HT1080 (cell line): ENCODE measurements at places on chromosomes 6 and 20. TPM values are rescaled to one million over a fixed set of nuclear protein-coding genes. Genes with fewer than 3 reads are reported as not detected.
A peak's percentile ranks its signal among the peaks of the same experiment; 100 is the strongest.

GRCh38 chr6:45663251-45664221 lies 285.8 kb upstream of the SUPT3H start:
- no peak for DNase-seq

- no peak for DNase-seq
Observed at GRCh38 chr20:20362774-20363433, 5.0 kb upstream of the INSM1 start.

- DNase-seq, result no peak
Observed at GRCh38 chr20:53319200-53319599, 274.4 kb downstream of the ZNF217 start.

DNA sequence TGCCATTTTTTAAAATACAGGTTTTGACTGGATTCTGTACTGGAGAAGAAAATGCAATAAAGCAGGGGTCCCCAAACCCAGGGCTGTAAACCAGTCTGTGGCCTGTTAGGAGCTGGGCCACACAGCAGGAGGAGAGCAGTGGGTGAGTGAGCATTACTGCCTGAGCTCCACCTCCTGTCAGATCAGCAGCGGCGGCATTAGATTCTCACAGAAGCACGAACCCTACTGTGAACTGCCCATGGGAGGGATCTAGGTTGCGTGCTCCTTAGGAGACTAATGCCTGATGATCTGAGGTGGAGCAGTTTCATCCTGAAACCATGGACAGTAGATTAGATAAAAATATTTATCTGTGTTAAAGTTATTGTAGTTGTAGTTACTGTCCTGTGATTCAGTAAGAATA lies 21.1 kb upstream of the FBXO9 start:
- peak; percentile 53 for DNase-seq

GRCh38 chr6:44481056-44481455 lies 93.5 kb downstream of the CDC5L start:
- DNase-seq, result no peak

DNA sequence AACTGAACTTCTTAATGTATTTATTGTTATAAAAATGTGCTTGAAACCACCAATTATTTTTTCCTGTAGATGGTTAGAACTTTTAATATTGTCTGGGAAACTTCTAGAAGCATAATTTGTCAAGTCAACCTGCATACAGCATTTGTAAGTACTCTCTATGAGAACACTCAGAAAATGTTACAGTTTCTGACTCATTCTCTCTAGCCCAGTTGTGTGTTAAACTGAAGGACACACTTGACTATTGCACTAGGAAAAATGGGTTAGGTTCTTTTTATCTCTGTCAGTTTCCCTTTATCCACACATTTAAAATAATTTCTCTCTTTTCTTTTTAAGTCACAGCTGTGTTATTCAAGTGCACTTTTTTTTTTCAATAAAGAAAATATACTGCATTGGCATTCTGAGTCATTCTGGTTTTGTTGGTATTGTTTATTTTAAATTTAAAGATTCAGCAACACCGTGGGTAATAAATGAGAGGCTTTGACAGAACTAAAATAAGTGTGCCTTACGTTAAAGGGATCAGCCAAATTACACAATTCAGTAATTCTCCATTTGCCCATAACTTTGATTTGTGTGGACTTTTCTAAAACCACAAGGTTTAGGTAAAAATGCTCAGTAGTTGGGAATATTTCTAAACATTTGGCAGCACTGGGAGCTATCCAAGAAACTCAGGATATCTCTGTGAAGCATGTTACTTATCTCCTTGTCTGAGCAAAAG lies 50.7 kb downstream of the OPN5 start:
- DNase-seq, result peak; percentile 30

DNA sequence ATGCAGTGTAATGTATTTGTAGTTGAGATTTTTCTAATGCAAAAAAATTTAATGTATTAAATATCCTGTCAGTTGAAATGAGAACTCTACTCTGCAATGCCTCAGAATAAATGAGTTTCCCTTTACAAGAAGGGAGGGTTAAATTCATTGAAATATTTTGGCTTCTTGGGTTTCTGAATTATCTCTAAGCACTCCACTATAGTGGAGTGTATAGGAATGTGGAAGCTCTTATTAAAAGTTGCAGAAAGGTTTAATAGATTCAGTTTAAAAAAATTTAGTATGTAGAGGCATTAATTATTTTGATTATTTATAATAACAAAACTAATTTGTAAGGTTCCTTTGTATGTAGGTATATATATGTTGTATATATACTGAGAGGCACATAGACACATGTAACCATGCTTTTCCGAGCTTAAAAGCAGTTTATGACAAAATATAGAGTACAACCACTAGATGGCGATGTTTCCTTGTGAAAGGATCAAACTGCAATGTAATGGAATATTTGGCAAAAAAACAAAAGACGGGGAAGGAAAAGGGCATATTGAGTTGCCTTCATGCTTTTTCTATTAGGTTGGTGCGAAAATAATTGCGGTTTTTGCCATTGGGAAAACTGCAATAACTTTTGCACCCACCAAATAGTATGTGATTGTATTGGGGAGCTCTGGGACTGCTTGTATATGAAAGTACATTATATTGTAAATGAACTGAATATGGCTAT lies 144.2 kb downstream of the MYO6 start:
- peak; percentile 60 for DNase-seq

GRCh38 chr6:7175462-7175861 lies 67.7 kb downstream of the RREB1 start:
- DNase-seq, result no peak

DPPA5 gene
- not detected in 2 replicates for total RNA-seq

FOXS1 gene
- 0.17 and 0.35 TPM in 2 replicates for total RNA-seq

CGAS gene
- total RNA-seq, result 1.4 and 2.3 TPM in 2 replicates

BTNL2 gene
- total RNA-seq, result not detected in 2 replicates

GPR6 gene
- total RNA-seq, result not detected in 2 replicates

CD93 gene
- total RNA-seq, result 0.03 and 0.20 TPM in 2 replicates
